ENCODE measurements at places on chromosomes 1 and 21. TPM values are rescaled to one million over a fixed set of nuclear protein-coding genes. Genes with fewer than 3 reads are reported as not detected.

- no peak for DNase-seq
Observed at GRCh38 chr1:22828484-22829308, 118.1 kb downstream of the EPHB2 start.

- DNase-seq: no peak
Observed at GRCh38 chr1:32886828-32887414, 630 bp downstream of the HPCA start.

DNA sequence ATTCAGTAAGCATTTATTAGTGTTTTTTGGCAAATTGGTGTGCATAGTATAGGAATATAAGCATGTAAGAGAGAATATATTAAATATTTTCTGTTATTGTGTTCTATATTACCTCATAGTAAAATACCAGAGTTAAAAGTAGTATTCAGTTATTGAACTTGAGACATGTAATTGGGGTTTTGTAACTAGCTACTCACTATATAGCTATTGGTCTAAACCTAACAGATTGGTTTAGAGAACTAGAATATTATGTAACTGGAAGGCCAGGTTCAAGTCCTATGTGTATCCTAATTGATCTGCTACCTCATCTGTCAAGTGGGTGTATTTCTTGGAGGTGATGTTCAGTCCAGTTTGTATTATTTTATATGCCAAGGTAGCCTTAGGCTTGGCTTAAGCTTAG, 26.3 kb downstream of the CLIC4 start:
- no peak for DNase-seq

DNA sequence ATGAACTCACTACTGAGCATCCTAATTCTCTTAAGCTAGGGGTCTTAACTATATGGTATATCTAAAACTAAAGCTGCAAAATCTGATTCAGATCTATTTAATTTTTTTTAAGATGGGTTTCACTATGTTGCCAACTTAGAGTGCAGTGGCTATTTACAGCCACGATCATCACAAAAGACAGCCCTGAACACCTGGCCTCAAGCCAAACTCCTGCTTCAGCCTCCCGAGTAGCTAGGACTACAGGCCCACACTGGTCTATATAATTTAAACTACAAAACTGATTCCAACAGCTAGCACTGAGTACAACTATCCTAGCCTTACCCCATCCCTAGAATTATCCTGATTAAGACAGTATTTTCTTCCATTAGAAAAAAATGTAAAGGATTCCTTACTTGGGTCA, 37.1 kb downstream of the EIF4G3 start:
- DNase-seq: no peak

- DNase-seq: peak; percentile 86
Observed at GRCh38 chr1:19240673-19241538, 10.4 kb downstream of the EMC1 start.

DNA sequence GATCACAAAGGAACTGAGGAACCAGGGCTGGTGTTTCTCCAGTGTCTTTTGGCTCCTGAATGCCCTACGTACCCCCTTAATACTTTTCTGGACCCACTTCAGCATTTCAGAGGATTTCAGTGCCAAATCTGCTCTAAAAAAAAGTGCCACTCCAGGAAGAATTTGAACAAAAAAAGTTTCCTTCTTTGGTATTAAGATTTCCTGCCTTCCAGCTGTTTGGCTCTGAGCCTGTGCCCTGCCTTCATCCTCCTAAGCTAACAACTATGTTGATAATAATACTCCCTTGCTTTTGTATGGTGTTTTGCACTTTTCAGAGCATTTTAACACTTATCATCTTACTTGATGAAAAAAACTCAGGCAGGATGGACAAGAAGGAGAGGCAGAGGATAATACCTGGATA, 11.0 kb upstream of the RIMS3 start:
- DNase-seq: no peak

DNA sequence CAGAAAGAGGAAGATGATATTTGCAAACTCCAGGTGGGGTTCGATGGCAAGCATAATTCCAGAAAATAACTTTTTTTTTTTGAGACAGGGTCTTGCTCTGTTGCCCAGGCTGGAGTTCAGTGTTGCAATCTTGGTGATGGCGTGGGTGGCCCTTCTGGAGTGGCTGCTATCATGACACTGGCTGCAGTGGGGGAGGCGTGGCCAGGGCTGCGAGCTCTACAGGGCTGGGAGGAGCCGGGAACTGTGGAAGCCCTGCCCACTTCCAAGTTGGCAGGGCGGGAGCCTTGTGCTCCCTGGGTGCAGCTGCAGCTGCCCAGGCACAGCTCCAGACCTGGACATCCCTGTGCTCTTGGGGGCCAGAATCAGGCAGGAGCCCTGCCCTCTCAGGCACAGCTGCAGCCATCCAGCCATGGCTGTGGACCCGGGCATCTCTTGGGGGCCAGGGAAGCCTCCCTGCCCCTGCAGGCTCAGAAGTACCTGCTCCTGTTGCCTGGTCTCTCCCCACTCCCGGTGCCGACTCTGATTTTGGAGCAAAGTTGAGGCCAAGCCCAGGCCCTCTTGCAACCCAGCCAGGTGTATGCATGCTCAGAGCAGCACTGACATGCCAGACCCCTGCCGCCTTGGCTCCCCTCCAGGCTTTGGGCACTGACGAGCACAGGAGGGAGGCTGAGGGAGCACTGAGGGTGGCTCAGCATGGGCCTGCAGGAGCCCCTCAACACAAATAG, 7.2 kb upstream of the BCL10 start:
- DNase-seq: no peak

DNA sequence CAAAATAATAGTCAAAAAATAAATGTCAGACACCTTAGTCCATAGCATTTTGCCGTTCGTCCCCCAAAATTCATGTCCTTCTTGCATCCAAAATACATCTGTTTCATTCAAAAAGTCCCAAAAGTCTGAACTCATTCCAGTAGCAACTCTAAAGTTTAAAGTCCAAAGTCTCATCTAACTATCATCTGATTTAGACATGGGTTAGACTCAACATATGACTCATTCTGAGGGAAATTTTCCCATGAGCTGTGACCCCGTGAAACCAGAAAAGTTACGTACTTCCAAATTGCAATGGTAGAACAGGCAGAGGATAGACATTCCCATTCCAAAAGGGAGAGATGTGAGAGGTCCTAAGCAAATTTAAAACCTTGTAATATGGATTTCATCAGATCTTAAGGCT, 48.6 kb upstream of the CACHD1 start:
- DNase-seq: no peak

DNA sequence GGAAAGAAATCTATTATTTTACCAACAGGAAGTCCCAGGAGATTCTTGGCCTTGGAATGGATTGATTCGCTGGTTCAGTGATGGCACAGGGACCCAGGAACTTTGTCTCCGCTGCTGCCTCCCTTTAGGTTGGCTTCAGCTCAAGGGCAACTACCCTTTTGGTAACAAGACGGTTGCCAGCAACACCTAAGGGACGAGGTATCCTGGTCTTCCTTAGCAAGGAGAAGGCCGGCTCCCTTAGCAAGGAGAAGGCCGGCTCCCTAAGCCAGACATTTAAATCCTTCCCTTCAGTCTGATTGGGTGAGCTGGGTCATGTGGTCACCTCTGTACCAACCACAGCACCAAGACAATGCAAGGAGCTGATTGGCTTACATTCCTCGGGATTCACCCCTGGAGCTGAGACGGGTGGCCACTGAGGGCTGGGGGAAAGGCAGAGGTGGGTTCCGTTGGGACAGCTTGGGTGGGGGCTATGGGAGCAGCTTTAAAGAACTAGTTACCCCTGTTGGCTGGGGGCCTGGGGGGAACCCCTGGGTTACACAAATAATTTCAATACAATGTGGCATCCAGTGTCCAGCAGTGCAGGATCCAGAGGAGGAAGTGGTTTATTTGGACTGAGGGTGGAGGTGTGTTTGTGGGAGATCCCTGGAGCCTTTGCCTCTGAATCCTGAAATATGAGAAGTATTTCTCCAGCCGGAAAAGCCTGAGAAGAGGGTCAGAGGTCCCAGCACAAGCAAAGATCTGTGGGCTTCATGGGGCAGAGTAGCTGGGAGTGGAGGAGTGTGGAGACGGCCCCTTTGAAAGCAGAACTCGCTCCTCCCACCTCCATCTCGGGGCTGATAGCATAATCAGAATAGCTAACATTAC, 20.7 kb upstream of the CLIC4 start:
- DNase-seq: no peak

DNA sequence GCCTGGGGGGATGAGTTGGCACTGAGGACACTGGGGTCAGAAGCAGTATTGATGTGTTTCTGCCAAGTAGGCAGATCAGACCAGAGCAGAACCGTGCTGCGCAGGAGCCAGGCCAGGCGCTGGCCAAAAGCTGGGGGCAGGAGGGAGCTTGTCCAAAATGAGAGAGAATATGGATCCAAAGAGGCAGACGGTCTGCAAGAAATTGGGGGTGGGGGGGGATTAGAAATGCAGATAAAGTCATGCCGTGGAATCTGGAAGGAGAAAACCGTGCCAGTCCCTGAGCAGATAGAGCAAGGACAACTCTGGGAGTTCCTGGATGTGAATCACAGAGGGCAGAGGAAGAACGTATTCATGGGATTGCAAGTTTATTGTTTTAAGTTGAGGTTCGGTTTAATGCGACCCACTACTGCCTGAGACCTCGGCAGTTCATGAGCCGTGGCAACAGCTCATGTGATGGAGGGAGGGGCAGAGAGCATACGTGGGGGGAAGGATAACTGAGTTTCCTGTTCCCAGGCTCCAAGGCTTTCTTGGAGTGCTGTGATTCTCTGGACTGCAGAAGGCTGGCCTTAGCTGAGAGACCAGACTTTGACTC, 224.0 kb downstream of the FGGY start:
- DNase-seq: peak; percentile 71

DNA sequence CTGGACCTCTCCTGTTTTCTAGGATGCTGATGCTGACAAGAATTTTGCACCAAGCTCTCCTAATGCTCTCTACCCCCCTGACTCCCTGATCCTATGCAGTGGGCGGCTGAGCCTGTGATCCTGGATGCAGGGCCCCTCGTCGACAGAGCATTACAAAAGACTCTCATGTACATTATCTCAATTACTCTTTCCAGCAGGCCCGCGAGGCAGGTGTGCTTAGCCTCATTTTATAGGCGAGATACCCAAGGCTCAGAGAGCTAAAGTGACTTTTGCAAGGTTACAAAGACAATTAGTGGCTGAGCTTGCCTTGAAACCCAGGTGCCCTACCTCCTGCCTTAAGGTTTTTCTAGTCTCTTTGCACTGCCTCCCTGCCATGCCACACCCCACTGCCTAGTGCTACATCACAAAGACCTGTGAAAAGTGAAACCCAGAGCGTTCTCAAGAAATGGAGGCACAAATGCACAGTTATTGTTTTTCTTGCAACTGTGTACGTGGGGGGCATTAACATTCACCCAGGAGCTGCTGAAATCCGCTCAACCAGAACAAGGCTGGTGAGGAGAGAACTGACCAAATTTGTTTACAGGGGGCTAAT, 10.0 kb upstream of the C8A start:
- no peak for DNase-seq

- no peak for DNase-seq
Observed at GRCh38 chr1:205668951-205669340, 11.4 kb downstream of the SLC45A3 start.

DNA sequence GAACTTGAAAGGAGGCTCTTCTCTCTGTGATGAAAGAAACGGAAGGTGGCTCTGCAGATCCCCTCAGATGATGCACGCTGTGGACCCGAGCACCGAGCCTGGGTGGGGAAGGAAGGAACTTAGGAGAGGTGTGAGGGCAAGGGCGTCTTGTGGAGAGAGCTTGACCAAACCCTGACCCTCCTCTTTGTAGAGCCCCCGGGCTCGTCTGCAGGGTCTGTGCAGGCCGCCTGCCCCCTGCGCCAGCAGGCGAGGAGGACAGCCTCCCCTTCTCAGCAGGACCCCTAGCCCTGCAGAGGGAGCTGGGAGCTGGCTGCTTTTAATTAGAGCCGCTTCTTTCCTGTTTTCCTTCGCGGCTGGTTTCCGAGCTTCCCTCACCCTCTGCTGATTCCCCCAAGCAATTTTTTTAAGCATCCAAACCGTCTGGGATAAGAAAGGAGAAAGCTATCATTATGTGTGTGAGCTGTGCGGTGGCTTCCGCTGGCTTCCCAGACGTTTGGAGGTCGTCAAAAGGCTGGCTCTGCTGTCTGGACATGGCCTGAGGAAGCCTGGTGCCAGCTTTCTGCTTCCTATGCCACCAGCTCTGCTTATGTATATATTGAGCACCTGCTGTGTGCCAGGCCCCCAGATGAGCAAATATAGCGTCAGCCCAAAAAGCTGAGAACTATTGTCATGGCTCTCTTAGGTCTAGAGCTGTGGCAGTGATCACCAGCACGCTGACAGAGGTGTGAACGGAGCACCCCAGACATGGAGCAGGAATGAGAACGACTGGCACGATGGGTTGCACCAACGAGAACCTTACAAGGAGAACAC, 160.2 kb upstream of the IRF2BP2 start:
- DNase-seq: no peak

GRCh38 chr1:234840253-234840652, 230.3 kb upstream of the IRF2BP2 start:
- no peak for DNase-seq

DNA sequence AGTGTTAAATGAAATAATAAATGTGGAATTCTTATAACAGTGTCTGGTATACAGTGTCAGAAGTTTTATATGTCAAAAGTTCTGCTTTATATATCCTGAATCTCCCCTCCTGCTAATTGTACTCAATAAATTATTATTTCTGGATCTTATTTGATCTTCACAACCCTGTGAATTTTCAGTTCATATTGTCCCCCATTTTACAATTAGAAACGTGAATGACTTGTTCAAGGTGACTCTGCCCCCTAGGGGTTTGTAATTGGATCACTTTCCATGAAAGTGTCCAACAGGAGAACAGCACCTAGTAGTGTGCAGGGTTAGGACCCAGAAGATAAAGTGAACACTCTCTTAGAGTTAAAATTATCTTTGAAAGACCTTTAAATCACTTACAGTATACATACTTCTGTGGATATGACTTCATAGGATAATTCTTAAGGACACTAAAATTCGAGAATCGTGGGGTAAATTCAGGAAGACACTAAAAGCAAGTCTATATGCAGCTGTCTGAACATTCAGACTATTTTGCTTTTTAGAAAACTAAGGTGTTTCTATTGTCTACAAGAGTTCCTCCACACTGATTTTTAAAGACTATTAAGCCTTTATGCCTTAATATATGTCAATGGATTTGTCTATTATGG, 4.5 kb upstream of the DDR2 start:
- DNase-seq: no peak

Gene COL6A1
- polyA plus RNA-seq: 131 TPM

Gene SHE
- polyA plus RNA-seq: 5.7 TPM

Gene NCAM2
- polyA plus RNA-seq: under 0.01 TPM

Gene SH3D21
- polyA plus RNA-seq: 1.8 TPM

Gene ARHGEF10L
- 33.0 TPM for polyA plus RNA-seq

Gene AMIGO1
- polyA plus RNA-seq: 0.60 TPM
